GM13977 (cell line): ENCODE measurements at places on chromosomes 2 and 18.

DNA sequence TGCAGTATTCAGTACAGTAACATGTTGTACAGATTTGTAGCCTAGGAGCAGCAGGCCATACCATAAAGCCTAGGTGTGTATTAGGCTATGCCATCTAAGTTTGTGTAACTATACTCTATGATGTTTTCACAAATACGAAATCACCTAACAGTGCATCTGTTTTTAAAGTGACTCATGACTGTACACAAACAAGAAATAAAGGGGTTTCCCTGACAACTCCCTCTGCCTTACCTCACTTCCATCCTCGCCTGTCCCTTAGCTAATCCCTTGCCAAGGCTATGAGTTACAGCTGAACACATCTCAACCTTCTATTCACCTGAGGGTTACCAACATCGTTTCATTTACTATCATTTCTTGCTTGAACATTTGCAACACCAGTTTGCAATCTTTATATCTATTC, 78.6 kb upstream of the RPRM start:
- DNase-seq, result no peak

- no peak for DNase-seq
These were observed 46.6 kb downstream of the KCMF1 start for GRCh38 chr2:85017411-85018048.

DNA sequence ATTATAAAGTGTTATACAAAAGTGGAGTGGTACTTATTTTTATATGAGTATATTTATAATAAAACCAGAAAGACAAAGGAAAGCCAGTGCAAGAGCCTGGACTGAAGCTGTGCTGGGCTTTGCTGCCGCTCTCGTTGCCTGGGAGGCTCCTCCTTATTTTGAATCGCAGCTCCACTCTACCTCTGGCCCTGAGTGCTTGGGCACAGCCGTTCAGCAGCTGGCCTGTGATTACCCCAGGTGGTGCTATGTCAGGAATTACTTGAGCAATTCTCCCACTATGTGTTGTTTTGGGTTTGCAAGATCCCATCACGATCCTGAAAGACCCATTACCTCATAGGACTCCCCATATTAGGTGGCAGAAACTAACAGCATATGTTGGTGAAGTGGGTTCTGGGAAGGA, 53.0 kb upstream of the LCLAT1 start:
- no peak for DNase-seq

DNA sequence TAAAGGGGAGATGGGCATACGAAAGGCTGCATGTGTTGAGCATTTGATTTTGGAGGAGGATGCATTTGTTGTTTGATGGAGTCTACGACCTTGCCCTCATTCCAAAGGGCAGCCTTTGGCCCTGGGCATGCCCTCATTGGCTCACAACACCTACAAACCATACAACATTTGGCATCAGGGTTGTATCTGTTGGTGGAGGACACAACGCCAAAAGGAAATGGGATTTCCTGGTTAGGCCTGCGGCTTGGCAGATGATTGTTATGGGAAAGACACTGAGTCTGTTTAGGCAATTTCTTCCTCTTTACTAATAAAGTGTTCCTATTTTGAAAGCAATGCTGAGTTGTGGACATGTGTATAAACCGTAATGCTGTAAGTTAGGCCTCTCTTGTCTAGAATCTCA, 246.9 kb downstream of the LDLRAD4 start:
- DNase-seq, result no peak

DNA sequence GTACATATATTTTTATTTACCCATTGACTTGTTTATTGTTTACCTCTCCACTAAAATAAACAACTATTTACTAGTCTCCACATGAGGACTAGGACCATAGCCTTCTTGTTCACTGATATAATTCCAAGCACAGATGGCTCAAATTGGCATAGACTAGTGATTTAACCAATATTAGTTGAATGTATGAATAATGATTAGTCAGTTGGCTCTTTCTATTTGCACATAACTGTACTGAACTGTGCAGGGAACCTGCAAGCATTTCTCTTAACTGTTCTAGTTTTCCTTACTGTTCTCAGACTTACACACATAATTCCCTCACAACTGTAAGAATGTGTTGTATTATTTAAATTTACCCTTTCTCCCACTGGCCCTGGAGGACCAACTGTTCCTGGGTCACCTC, 91.9 kb downstream of the COL3A1 start:
- no peak for DNase-seq

- DNase-seq, result no peak
These were observed 4.9 kb upstream of the FIGLA start for GRCh38 chr2:70795164-70795995.

GRCh38 chr18:78080761-78081160, 831.1 kb downstream of the GALR1 start:
- DNase-seq, result no peak

- no peak for DNase-seq
These were observed 18.7 kb downstream of the CABLES1 start for GRCh38 chr18:23154030-23154429.

- DNase-seq, result peak; percentile 10
These were observed 1.5 kb downstream of the ERBB4 start for GRCh38 chr2:212536817-212537725.

GRCh38 chr2:134123332-134123731, 130.5 kb upstream of the MGAT5 start:
- no peak for DNase-seq

- DNase-seq, result no peak
These were observed 164.4 kb downstream of the ETAA1 start for GRCh38 chr2:67561457-67561965.

- DNase-seq, result peak; percentile 21
These were observed 851 bp downstream of the EIF2AK3 start for GRCh38 chr2:88626171-88627054.

DNA sequence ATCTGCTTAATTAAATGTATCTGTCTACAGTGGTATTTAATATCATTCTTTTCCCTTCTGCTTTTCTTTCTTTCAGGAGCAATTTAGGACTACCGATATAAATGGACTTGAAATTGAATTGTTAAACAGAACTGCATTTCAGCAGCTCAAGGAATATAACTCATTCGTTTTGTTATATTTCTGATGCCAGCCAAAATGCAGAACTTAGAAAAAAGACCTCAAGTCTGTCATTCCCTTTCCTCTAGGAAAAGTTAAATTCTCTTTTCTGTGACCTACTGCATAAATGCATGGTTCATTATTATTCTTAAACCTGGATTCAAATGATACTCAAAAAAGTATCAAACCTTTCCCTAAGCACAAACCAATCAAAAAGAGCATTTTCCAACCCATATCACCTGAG, 21.4 kb downstream of the FTCDNL1 start:
- DNase-seq, result no peak

GRCh38 chr18:55647331-55647730, 59.3 kb upstream of the TCF4 start:
- DNase-seq, result no peak

DNA sequence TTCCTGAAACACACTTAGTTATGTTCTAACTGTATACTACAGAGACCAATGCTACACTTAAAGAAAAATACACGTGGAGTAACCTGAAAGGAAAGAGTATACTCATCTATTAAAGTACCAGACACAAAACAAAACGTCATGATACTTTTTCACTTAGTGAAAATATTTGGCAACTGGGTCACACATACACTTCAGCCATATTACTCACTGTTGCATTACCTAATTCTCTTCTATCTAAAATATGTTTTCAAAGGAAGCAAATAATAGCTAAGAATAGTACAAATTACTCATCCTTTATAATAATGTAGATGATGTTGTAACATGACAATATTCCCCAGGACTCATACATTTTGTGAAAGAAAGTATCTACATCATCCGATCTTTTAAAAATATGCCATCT, 76.5 kb upstream of the EPB41L3 start:
- DNase-seq, result no peak

- no peak for DNase-seq
These were observed 247.4 kb downstream of the MYO3B start for GRCh38 chr2:170425281-170425751.

DNA sequence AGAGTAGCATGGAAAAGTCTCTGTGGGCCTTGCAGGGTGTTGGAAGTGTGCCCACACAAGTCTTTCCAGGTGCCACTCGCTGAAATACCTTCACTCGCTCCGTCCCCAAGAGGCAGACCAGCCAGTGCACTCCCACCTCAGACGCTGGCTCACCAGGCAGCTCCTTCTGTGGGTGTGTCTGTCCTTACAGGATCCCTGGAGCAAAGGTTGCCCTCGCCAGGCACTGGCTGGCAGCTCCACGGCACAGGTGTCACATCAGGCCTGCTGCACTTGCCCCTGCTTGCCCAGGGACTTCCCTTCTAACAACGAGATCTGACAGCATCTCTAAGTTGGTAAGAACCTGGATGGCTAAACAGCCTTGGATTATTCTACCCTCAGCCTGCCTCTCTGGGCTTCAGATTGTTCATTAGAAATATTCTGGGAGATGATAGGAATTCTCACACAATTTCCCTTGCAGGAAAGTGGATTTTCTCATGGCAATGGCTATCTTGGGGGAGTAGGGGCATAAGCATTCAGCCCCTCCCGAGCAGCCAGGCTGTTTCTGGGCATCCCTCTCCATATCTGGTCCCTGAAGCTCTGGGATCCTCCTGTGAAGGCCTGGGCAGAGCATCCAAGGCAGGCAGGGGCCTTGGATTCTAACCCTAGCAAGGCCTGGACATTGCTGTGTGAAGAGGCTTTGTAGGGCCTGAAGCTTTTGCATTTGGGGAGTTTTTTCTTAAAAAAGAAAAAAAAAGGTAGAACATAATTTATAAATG, 262.1 kb downstream of the MYCN start:
- DNase-seq, result no peak

DNA sequence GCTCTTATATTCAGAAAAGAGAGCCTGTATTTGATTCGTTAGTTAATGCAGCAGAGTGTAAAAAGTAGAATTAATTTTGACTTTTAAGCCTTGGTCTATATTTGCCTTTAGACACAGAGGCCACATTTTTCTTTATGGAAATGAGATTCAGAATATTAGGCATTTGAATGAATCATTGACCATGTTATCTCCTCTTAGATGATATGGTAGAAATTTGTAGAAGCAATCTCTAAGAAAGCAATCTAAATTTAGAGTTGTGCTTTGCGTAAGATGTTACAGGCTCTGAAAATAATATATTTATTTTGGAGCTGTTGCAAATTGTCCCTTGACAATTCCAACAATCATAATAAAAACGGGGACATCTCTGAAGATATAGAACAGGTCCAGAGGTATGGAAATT, 68.3 kb upstream of the ST6GAL2 start:
- DNase-seq, result no peak

- no peak for DNase-seq
These were observed 41.4 kb downstream of the TET3 start for GRCh38 chr2:74025971-74026612.

GRCh38 chr2:105584435-105585010, 160.2 kb upstream of the NCK2 start:
- no peak for DNase-seq

DNA sequence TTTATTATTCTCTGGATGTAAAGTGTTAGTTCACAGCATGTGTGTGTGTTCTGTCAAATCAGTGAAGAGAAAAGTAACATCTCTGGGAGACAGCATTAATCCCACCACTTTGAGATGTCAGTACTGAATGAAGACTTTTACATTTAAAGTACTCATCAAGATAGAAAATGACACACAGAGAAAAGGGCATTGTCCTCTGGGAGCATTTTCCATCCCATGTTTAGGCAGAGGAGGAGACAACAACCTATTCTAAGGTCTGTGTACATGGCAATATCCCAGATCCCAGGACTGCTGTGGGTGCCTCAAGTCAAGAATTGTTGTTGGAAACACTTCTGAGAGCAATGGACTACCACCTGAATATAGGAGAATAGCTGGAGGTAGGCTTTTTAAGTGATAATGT, 201.5 kb downstream of the PPP1R1C start:
- no peak for DNase-seq

- no peak for DNase-seq
These were observed 940 bp downstream of the XRCC5 start for GRCh38 chr2:216109962-216110614.

GRCh38 chr2:46032996-46033395, 264.2 kb upstream of the EPAS1 start:
- peak; percentile 16 for DNase-seq

- DNase-seq, result peak; percentile 36
These were observed 1.6 kb downstream of the KLHL14 start for GRCh38 chr18:32771169-32771751.

GRCh38 chr18:42922363-42922762, 193.1 kb downstream of the RIT2 start:
- no peak for DNase-seq

DNA sequence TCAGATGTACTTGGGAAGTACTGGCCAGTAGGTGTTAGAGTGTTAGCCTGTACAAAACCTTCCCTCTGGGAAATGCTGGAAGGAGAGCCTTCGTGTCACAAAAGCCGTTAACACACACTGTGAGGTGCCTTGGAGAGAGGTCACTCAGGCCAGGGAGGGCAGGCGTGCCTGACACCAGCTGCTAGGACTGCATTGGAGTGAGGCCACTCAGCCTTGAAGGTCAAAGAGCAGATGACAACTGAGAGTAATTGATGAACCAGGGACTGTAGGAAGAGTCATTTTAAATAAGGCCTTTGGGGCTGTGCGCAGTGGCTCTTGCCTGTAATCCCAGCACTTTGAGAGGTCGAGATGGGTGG, 45.4 kb downstream of the ASAP2 start:
- no peak for DNase-seq

DNA sequence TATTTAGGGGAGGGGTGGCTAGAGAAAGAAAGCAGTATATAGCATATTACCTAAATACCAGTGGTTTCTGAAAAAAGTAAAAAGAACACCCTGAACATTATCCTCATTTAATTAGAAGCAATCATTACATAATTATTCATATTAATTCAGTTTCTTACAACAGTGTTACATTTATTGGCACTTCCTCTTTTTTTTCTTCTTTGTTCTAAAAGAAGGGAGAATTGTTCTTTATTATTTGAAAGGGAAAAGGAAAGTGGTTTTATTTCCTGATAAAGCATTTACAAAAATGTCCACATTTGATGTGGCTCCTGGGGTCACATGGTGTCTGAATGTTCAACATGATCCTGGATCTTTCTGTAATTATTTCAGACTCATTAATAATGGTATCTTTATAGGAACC, 254.9 kb upstream of the ZEB2 start:
- DNase-seq, result no peak

DNA sequence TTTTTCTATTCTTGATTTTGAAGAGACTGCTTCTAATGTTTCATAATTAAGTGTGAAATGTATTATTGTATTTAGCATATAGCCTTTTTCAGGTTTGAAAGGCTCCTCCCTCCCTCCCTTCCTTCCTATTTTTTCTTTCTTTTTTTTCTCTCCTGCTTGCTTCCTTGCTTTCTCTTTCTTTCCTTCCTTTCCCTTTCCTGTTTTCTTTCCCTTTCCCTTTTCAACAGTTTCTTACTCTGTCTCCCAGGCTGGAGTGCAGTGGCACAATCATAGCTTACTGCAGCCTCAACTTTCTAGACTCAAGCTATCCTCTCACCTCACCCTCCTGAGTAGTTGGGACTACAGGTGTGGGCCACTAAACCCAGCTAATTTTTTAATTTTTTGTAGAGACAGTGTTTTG, 44.6 kb downstream of the RMDN2 start:
- no peak for DNase-seq

GRCh38 chr2:105373344-105373781, 25.5 kb downstream of the FHL2 start:
- DNase-seq, result no peak
